ENCODE measurements at places on chromosomes 2 and 18.

DNA sequence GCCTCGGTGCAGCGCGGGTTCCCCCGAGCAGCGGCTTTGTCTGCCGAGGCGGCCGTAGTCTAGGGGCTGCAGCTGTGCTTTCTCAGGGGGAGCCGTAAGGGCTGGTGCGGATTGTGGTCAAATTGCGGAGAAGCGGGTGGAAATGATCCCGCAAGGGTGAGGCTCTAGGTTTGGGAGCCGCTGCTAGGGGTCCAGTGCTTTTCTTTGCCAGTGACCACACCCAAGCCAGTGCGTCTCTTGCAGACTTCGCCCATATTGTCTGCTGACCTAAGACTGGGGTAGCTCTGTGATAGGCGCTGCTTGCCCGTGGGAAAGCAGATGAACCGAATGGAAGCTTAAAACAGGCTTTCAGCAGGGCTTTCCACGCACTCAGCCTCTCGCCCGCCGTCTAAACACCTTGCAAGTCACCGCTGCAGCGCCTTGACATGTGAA, 2.1 kb downstream of the DPYSL5 start:
- no peak for DNase-seq

- DNase-seq, result no peak
These were observed 15.4 kb downstream of the ACOXL start for GRCh38 chr2:110747522-110748488.

DNA sequence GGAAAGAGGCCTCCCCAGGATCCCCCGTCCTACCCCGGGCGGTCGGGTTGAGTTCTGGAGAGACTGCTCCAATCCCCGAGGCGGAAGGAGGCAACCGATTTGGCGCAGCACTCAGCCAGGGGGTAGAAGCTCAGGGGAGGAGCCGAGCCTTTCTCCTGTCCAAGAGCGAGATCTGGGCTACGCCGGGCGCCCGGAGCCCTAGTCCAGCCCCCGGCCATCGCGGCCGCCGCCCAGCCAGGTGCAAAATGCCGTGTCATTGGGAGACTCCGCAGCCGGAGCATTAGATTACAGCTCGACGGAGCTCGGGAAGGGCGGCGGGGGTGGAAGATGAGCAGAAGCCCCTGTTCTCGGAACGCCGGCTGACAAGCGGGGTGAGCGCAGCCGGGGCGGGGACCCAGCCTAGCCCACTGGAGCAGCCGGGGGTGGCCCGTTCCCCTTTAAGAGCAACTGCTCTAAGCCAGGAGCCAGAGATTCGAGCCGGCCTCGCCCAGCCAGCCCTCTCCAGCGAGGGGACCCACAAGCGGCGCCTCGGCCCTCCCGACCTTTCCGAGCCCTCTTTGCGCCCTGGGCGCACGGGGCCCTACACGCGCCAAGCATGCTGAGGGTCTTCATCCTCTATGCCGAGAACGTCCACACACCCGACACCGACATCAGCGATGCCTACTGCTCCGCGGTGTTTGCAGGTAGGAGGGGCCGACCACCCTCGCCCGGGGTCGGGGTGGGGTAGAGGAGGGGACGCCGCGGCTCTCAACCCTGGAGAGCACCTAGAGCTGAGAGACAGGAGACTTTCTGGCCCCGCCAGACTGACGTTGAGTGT, at the start of gene DYSF:
Gene DYSF (plus strand): TSS at position 158 of the 817 bp plus-strand sequence.
- DNase-seq, result no peak

GRCh38 chr18:13610555-13611141, 115.7 kb downstream of the FAM210A start:
- no peak for DNase-seq

DNA sequence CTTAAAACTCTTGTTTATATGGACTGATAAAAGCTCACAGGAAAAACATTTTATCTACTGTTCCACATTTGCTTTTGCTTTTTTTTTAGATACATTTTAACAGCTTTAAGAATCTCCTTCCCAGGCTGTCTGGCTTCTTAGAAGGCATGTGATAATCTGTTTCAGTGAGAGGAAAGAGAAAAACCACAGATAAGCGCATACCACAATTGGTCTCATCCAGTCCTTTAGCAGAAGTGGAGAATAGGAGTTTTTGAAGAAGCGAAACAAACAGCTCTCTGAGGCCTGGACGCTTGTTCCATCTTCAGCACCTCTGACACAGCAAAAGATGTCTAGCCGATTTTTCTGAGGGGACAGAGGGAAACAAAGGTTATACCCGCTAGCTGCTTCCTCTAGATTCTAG, 37.6 kb downstream of the RMC1 start:
- no peak for DNase-seq

DNA sequence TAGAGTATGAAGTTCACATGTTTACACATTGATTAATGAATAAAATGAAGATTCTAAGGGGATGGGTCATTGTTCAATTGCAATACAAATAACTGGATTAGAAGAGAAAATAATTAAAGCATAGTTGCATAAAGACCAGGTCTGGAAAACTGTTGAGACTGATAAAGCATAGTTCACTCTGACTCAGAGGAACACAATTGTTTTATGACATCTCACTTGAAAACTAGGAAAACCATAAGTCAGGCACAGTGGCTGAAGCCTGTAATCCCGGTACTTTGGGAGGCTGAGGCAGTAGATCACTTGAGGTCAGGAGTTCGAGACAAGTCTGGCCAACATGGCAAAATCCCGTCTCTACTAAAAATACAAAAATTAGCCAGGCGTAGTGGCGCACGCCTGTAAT, 46.7 kb downstream of the PLA2R1 start:
- DNase-seq, result no peak

DNA sequence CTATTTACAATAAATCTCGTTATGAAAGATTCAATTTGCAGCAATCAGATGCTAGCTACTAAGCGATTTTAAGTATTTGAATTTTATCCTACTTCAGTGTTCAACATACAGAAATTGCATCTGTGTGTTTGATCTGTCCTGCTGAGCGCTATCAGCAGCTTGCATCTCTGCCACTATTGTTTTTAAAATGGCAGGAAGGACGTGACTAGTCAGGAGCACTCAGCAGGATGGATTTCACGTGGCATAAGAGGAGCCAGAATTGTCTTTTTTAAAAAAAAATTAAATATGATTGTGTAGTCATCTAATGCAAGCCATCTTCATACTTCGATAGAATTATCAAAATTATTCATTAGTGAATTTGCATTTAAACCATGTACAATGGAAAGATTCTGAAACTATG, 2.8 kb upstream of the KLHL14 start:
- no peak for DNase-seq

DNA sequence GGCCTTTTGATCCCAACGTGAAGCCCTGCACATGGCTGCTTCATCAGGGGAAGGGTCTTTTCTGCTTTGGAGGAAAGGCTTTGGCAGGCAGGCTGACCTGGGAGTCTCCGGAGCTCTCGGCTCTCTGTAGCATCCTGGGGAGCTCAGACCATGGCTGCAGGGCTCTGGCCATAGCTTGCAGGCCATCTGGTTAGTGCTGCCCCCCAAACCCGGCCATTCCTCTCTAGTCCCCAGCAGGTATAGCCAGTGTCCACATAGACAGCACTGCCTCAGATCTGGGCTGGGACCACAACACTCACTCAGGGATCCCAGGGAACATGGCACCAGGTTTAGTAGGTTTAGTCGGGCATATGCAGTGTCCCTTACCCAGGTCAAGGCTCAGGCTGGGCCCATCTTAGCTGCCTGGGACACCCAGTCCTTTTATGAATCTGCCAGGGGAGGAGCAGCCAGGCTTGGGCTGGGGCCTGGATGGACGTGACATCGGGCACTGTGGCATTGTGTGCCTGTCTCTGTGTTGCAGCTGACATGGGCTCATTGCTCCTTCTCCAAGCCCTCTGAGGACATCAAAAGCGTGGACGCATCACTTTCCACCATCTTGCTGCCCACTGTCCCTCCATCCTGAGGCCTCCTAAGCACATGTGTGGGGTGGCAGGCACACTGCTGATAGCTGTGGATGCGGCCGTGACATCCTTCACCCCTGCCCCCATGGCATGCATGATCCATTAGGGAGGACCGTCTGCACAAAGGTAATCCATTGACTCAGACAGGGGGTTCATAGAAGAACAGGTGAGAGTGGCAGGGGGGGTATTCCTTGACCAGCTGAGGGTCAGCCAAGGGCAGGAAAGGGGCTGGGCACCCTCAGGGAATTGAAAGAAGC, 19.2 kb upstream of the GPR35 start:
- no peak for DNase-seq

DNA sequence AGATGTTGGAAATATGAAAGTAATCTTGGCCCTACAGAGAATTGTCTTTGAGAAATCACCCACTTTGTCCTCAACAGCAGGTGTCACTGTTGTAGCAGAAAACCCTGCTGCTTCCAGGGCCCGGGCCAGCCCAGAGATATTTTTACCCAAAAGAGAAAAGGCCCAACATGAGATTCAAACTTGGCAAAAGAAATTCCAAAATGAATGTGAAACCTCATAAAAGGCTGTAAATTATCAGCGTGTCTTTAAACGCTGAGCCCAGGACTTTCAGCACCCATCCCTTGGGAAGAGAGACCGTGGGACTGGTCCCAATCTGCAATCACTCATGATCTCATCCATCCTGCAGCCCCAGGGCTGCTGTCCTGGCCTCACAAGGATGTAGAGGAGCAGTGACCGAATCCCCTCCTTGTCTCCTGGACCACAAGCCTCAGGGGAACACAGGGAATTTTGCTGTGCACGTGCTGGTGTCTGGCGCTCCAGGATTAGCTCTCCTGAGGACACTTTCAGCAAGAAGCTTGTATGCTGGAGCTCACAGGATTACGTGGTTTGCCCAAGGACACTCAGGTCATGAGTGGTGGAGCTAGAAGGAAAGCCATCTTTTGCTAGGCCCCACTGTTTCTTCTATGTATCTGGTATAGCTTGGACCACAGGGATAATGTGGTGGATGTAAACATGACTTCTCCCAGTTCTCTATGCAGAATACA, 202.1 kb downstream of the RNF144A start:
- DNase-seq, result no peak

DNA sequence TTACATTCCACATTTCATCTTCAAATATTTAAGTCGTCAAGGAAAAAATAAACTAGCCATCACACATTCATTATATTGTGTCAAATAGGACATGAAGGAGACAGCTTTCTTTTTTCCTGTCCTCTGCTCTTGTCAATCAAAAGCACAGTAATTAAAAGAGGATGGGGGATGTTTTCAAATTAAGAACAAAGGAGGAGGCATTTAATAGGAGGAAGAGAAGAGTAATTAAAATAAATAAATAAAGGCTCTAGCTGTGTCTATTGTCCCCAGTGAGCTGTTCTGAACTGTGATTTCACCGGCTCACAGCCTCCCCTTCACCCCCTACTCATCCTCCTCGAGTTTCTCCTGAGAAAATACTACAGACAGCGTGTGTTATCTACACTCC, 1377.1 kb upstream of the PIK3C3 start:
- no peak for DNase-seq

DNA sequence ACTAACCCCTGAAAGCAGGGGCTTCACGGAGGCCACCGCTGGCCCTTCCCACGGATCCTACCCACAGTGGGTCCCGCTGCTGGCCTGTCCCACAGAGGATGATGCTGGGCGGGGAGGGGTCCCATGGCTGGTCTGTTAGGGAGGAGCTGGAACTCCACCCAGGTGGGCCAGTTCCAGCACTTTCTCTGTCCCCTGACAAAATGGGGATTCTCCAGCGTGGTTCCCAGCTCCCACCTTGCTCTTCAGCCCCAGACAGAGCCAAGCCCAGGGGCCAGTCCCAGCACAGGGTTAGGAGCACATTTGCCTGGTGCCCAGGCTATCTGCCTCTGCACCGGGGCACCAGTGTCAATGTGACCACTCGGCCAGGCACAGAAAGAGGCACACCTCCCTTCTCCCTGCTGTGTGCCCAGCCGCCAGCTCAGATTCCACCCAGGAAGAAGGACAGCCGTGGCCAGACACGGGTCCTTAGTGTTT, 50.0 kb downstream of the ANKMY1 start:
- no peak for DNase-seq

- DNase-seq, result no peak
These were observed 41.8 kb upstream of the COPS8 start for GRCh38 chr2:237043866-237044265.

DNA sequence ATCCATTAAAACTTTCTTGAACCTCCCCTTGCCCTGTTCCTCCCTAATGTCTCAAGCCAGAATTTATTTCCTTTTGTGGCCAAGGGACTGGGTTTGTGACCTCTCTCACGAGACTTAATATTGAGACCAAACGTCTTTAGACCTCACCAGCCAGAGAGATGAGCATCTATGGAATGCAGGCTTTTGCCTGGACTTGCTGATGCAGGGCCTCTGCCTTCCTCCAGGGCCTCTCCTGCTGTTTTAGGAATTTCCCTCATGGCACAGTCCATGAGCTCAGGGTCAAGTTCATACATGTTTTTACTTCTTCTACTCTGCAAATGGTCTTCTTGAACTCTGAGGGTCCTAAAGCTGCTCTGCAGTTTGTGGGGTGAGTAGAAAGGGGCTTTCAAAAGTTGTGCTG, 22.3 kb downstream of the IL1B start:
- peak; percentile 51 for DNase-seq

GRCh38 chr2:216994353-216994854, 134.5 kb upstream of the TNP1 start:
- DNase-seq, result no peak

- no peak for DNase-seq
These were observed 27.6 kb downstream of the STK17B start for GRCh38 chr2:196143730-196144131.

GRCh38 chr2:76506538-76506937, 795.8 kb upstream of the GCFC2 start:
- DNase-seq, result no peak

DNA sequence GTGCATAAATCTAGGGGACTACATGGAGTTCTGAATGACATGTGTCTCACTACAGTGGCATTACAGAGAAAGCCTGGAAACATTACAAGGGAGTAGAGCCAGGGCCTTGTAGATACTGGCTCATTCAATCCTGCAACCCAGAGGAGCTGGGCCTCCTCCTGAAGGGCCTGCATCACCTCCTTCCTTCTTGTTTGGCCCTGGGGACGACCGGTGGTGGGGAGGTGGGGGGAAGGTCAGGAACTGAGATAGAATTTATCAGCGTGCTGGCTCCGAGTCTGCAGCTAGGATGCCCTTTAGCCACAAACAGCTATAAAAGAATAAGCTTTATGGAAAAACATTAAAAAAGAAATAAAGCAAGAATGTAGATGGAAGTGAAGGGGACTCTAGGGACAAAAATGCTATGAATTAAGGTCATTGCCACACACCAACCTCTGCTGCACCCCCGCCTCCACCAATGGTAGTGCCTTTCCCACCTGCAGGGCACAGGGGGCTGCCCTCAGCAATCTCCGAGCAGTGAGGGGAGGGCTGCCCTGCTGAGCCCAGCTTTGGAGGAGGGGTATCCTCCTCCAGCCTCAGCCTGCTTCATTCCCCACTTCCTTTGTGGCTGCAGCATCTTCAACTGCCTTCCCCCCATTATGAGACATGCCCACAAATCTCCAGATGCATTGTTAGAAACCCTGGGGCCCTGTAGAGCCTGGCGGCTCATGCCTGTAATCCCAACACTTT, 149.0 kb downstream of the MSH2 start:
- DNase-seq, result no peak

- no peak for DNase-seq
These were observed 123.7 kb downstream of the ALPK2 start for GRCh38 chr18:58505181-58505580.

GRCh38 chr2:28654663-28655320, 96.8 kb upstream of the PPP1CB start:
- DNase-seq, result no peak

GRCh38 chr2:239687441-239687840, 286.6 kb upstream of the HDAC4 start:
- no peak for DNase-seq

Data from H54 (cell line).